ENCODE measurements at places on chromosomes 11 and 22.

GRCh38 chr11:99695106-99695505 lies 674.4 kb downstream of the CNTN5 start:
- DNase-seq: no peak

GRCh38 chr22:43308836-43309235 lies 34.3 kb downstream of the SCUBE1 start:
- DNase-seq: no peak

DNA sequence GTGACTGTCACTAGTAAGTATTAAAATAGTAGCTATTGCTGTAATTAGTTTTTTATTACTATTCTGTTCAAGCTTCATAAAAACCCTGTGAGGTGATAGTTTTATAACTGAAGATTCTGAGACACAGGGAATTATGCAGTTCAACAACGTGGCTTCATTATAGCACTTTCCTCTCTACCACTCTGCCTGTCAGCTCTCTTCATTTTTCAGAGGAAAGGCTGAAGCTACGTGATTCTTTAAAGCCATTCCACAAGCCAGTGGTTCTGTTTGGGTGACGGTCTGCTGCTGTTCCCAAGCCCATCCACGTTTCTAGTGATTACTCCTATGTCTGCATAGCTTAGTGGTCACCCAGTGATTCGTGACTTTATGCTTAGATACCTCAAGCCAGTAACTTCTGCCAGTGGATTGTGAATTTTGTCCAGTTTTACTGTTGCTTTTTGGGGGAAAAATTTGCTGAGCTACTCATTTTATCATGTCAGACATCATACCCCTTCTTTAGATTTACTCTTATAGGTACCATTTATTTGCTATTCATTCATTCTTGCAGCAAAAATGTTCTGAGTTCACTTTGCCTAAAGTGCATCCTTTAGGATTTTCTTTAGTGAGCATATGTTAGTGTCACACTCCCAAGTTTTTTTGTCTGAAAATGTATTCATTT lies 59.8 kb downstream of the UVRAG start:
- no peak for DNase-seq

DNA sequence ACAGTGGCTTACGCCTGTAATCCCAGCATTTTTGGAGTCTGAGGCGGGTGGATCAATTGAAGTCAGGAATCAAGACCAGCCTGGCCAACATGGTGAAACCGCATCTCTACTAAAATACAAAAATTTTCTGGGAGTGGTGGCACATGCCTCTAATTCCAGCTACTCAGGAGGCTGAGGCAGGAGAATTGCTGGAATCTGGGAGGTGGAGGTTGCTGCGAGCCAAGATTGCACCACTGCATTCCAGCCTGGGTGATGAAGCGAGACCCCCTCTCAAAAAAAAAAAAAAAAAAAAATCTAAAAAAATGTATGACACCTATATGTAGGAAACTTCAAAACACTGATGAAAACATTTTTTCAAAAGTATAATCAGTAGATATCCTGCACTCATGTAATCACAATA lies 242.7 kb upstream of the CHORDC1 start:
- DNase-seq: no peak

- no peak for DNase-seq
Measured at GRCh38 chr11:12569499-12570425, 104.5 kb upstream of the TEAD1 start.

DNA sequence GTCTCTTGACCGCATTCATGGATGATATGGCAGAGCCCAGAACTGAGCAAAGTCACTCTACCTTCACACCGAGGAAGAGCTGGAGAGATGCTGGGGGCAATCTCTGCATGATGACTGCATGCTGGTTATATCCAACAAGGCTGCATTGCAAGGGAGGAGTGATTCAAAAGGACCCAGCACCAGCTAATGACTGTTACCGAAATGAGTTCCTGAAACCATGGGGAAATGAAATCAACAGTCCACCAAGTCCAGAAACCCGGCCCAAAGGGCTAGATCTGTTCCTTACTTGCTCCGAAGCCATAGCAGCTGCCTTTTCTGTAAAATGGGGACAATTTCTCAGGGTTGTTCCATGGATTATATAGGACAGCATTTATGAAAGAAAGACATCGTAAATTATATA lies 1.2 kb upstream of the SMIM35 start:
- no peak for DNase-seq

GRCh38 chr11:47269002-47269828 lies 718 bp upstream of the MADD start:
- DNase-seq: peak; percentile 86

DNA sequence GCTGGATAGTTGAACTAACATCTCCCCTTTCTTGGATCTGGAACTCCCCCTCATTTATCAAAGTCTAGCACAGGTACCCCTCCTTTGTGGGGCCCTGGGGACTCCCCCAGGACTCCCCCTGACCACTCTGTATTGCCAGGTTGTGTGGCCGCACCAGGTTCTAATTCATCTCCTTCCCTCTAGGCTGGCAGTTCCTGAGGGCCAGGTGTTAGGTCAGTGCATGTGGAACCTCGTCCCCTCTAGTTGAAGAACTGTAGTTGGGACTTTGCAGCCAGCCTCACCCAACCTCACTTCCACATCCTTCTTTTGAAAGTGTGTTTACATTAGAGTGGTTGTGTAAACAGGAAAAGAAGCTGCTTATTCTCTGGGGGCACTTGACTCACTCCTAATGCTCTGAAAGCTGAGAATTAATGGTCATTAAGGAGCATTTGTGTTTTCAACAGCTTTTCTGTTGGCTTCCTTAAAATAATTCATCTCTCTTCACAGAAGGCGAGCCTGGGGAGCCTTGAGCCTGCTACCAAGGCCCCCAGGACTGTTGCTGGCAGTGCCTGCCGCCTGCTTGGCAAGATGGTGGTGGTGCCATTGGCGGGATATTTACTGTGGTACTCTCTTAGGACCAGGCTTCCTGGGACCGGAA lies 11.8 kb downstream of the UPB1 start:
- no peak for DNase-seq

DNA sequence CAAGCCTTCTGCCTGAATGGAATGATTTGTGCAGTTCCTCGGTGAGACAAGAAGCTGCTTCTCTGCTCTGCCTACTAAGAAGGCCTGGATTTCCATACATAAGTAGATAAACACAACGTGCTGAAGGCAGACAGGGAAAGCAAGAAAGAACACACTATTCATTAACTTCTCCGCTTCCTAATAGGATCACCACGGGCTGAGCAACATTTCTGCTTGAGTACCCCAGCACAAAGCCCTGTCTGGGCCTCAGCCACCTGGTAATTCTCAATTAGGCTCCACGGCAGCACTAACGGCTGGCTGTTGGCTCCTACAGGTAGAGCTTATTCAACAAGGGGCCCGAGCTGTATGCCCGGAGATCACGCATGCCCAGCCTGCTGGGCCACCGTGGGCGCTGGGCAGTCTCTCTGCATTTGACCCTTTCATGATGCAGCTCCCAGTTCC lies 1156.6 kb downstream of the TBC1D22A start:
- DNase-seq: no peak

GRCh38 chr11:122319691-122320620 lies 203.9 kb upstream of the BLID start:
- no peak for DNase-seq

- no peak for DNase-seq
Measured at GRCh38 chr11:102422817-102423712, 29.5 kb downstream of the TMEM123 start.

GRCh38 chr11:47856186-47856585 lies 8.0 kb upstream of the NUP160 start:
- no peak for DNase-seq

GRCh38 chr22:19970479-19971275 lies 29.1 kb upstream of the TXNRD2 start:
- DNase-seq: no peak
